ENCODE measurements at places on chromosomes 2 and 18.

GRCh38 chr2:139864821-139865302 is 1084.7 kb upstream of the NXPH2 start:
- no peak for DNase-seq

- DNase-seq: peak; percentile 71
Measured at GRCh38 chr2:234861841-234862735, 89.7 kb upstream of the SH3BP4 start.

GRCh38 chr2:40041422-40042382 is 262.6 kb upstream of the THUMPD2 start:
- DNase-seq: no peak

- no peak for DNase-seq
Measured at GRCh38 chr18:55897091-55897689, 309.2 kb upstream of the TCF4 start.

DNA sequence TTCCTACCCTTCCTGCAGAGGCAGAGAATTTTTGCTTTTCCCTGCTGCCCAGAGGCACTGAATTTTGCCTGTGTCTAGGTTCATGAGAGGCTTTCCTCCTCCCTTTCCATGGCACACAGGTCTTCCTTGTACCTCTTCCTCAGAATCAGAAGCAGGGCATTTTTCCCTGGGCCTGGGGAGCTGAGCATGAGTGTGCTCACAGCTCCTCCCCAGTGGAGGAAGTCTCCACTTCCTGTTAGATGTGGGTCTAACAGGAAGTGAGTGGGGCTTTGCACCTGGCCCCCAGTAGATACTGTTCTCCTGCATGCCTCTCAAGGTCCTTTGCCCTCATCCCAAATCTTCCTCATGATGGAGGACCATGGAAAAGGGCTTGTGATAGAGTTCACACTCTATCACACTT is 297.2 kb upstream of the FIGN start:
- DNase-seq: no peak

GRCh38 chr2:12603781-12604295 is 112.9 kb upstream of the TRIB2 start:
- no peak for DNase-seq

DNA sequence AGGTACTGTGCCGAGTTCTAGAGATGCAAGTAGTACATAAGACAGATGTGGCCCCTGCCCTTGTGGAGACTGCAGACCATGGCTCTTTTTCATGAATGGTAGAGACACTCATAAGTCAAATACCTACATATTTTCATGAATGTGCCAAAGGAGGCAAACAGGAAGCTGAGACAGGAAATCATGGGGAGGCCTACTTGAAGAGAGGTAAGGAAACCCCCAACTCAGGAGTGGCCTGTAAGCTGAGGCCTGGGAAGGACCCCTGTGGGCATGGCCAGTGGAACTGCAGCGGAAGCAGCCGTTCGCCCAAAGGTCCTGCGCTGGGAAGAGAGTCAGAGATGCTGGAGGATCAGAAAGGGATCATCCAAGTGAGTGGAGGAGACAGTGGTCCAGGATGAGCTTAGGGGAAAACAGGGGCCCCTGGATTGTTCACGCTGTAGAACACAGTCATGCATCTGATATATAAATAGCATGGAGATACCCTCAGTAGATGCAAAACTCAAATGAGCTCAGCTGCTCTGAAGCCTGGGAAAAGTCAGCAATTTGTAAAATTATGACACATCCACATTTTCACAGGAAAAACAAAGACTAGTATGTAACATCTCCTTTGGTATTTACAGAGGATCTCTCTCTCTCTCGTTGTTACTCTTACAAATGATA is 228.9 kb downstream of the NEDD4L start:
- no peak for DNase-seq

Data from adrenal gland (tissue), 19 donors.